ENCODE measurements at places on chromosomes 5 and 9.

DNA sequence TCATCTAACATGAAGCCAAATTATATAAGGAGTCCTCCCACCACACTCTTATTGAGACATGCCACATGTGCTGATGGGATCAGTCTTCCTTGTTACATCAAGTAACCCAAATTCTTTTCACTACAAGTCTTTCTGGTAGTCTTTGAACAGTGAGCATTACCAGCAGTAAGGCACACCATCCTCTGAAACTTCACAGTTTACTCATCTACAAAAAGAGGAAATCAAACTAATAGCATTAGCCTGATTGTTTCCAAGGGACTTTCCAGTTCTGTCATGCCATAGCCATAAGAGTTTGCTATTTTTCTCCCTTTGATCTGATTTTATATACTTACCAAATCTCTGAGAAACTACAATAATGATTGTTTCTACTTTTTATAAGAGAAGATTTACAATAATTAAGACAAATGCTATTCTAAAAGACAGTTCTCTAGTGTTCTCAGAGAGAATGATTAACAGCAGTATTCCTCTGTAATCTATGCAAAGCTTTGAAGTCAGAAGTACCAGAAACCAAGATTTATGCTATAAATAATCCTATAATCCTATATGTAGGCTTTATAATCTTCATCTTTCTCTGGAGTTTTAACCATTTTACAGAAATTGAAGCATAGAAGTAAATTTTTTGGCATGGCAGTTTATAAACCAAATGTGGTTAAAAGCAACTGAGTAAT lies 166.2 kb upstream of the ACO1 start:
- DNase-seq, result no peak

DNA sequence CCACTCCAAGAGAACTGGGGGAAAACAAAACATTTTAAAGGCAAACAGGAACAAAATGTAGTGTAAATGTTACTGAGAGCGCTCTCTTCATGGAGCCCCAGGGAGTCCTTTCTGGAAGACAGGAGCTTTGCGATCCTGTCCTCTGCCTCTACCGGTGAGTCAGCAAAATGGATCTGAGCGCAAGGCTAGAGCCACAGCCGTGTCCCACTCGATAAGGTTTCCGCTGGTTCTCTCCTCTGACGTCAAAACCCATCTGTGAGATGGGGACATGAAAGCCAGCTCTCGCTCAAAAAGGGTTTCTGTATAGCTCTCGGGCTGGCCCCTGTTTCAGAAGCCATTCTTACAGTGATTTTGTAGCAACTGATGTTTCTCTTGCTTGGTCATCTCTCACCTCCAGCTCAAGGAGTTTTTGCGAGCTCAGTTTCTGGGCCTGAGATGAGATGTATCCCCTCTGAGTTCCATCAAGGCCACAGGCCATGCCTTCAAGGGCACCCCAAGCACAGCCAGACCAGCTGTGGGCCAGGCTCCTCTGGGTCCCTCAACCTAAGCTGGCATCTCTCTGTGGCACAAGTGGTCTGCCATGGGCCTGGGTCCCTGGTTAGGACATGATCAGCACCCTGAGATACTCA lies 101.6 kb downstream of the FSTL4 start:
- no peak for DNase-seq

- DNase-seq, result no peak
Observed at GRCh38 chr5:140041099-140041491, 2.0 kb downstream of the NRG2 start.

GRCh38 chr5:37207802-37208201 lies 41.4 kb downstream of the CPLANE1 start:
- DNase-seq, result no peak

DNA sequence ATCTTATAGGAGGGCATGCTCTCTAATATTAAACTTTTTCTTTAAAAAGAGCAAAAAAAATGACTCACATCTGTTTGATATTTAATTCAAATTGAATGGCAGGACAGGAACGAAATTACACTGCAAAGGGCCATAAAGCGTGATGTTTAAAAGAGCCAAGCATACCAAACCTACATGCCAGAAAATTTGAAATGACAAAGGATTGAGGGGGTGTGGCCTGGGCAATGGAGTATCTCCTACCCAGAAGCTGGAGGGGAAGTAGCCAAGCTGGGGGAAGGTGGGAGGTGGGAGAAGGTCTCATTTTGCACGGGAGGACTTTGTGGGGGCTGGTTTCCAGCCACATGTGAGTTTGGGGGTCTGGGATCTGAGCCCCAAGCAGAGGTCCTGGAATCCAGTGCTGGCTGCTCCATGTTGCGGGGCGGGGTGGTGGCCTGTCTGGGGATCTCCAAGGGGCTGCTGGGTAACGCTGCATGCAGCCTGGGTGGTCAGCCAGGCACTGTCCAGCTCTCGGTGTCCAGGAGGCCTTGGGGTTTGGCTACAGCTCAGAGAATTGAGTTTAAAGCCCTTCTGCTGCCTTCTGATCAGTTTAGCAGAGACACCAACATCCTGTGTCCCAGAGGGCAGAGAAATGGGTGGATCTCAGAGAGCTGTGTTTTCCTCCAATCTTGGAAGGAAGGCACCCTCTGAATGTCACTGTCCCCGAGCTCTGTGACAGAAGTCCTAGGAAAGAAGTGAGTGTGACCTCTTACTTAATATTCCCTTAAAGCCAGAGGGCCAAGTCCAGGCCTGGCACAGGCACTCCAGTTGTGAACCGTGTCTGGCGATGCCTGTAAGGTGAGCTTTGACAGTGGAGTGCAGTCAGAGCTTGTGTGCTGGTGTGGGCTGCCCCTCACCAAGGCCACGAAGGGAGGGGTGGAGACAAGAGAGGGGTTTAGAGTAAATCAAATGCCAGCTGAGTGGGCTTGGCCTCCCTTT lies 7.6 kb downstream of the DCANP1 start:
- no peak for DNase-seq

- DNase-seq, result no peak
Observed at GRCh38 chr9:71901695-71902597, 9.0 kb downstream of the ABHD17B start.

DNA sequence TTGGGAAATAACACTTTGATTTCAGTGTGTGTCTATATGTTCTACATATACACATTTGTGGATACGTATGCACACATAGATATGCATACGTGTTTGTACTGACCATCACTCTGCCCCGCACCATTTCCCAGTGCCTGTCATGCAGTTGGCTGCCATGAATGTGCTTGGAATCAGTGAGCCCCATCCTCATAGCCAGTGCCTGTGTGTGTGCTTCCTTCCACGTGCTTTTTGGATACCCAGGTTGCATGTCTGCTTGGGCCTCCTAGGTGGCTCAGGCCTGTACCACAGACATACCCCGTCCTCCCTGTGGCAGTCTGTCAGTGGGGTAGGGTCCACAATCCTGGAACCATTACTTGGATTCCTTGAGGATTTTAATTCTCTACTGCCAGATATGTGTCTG lies 243.6 kb downstream of the FANCC start:
- no peak for DNase-seq

- DNase-seq, result no peak
Observed at GRCh38 chr5:97601651-97602050, 418.6 kb upstream of the RIOK2 start.

DNA sequence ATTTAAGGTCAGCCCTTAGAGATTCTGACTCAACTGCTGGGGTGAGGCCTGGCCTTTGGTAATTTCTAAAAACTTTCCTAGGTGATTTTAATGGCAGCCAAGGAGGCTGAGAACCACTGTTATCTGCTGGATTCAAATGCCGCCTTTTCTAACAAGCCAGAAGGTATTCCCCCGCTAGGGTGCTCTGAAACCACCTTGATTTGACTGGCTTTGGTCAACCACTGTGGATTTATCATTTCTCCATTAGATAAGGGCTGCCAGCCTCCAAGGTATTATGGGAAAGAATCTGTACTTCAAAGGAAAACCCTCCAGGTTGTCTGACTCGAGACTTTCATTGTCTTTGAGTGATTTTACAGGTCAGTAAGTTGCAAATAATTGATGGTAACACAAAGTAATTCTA lies 4.3 kb downstream of the ANXA6 start:
- no peak for DNase-seq

DNA sequence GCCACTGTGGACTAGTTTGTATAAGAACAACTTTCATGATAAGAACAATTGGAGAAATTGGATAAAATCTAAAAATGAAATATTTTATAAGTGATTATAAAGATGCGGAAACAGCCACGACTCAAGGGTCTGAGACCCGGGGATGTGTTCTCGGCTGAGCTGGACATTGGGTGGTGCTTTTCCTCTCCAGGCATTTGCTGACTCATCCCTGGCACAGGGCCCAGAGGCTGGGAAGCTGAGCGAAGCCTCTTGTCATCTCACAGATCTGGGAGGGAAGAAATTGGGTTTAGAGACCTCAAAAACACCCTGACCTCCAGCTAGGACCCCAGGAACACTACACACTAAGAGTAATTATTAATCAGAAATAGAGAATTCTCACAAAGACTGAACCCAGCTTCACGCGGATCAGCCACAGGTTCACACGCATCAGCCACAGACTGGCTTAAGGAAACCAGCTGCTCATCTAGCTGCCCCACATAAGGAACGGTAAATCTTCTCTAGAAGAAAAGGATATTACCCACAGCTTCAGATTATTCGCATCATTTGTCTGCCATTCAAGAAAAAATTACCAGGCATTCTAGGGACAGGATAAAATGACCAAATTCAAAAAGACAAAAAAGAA lies 2.8 kb upstream of the OR2V1 start:
- DNase-seq, result no peak

DNA sequence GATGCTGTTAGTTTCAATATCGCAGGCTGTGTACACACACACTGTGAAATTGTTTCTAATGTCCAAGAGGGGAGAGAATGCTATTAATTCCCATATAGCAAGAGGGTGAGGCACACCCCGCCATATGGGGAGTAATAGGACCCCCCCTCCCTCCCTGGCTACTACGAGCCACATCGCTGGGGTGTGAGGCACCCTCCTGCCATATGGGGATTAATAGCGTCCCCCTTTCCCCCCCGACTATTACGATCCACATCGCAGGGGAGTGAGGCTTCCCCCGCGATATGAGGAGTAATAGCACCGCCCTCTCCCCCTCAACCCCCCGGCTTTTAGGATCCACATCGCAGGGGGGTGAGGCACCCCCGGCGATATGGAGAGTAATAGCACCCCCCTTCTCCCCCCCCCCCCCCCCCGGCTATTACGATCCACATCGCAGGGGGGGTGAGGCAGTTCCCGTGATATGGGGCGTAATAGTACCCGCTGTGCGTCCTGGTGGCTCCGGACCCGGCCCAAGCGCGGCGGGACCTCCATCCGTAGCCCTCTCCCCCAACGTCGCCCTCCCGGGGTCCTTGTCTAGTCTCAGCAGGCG lies 494 bp upstream of the STK32A start:
- no peak for DNase-seq

DNA sequence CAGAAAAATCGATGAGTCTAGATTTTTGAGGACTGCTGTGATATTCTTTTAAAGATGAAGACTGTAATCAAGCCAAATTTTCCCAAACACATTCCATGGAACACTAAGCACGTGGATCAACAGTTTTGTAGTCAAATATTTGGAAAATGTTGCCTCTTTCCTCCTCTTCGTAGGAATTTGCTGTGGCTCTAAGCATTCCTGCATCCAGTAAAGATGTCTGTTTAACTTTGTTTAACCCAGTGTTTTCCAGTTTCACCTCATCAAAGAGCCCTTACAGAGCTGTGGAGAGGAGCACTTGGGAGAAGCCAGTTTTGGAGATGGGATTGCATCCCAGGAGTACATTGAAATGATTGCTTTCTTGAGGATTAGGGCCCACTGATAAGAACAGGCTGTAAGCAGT lies 58.9 kb downstream of the INSYN2B start:
- DNase-seq, result no peak

- no peak for DNase-seq
Observed at GRCh38 chr5:90227683-90228082, 181.9 kb downstream of the CETN3 start.

- DNase-seq, result no peak
Observed at GRCh38 chr5:98333921-98334320, 439.5 kb upstream of the RGMB start.

GRCh38 chr9:73371801-73372200 lies 220.1 kb downstream of the ANXA1 start:
- no peak for DNase-seq

GRCh38 chr9:95007226-95007869 lies 280.8 kb downstream of the AOPEP start:
- DNase-seq, result no peak

GRCh38 chr9:109872901-109873300 lies 92.9 kb downstream of the PALM2AKAP2 start:
- no peak for DNase-seq

- no peak for DNase-seq
Observed at GRCh38 chr5:138922494-138922893, 47.4 kb upstream of the LRRTM2 start.

DNA sequence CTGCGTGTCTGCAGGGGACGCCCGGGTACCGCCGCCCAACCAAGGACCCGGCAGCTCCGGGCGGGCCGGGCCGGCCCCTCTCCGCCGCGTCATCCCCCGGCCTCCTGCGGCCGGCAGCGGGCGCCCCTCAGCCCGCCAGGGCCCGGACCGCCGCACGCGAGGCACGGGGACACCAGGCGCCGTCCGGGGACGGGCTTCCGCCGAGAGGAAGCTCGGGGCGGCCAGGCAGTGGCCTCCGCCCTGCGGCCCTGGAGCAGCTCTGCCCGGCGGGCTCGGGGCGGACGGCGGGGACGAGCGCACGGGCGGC lies 373 bp downstream of the FBXW5 start:
- DNase-seq, result no peak

DNA sequence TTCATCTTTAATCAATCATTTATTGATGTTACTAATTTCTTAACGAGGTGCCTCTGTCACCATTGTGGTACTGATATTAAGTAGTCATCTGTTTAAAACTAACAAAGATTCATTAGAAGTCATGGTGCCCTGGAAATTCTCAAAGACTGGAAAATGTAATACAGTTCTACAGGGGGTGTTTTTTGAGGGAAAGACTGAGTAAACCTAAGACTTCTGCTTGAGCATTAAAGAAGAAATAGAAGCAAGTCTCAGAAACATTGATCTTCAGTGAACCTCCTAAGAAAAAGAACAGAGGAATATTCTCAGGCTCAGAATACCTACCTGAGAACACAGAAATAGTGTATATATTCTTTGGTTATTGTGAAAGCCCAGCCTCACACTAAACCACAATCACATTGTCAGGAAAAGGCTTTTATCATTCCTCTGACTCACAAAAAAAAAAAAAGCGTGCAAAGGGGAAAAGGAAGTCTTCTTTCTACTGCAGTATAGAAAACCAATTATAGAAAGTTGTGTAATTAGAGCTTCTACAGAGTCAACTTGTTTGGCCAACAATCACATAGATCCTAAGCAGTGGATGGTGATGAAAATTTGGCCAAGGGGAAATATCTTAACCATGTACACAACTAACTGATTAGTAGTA lies 60.8 kb downstream of the HINT1 start:
- DNase-seq, result no peak

DNA sequence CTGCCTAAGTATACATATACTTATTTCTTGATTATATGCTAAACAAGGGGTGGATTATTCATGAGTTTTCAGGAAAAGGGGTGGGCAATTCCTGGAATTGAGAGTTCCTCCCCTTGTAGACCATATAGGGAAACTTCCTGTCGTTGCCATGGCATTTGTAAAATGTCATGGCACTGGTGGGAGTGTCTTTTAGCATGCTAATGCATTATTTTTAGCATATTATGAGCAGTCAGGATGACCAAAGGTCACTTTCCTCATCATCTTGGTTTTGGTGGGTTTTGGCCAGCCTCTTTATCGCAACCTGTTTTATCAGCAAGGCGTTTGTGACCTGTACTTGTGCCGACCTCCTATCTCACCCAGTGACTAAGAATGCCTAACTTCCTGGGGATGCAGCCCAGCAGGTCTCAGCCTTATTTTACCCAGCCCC lies 80.9 kb downstream of the ALDH7A1 start:
- DNase-seq, result no peak

GRCh38 chr9:112817860-112818203 lies 67.3 kb downstream of the SNX30 start:
- no peak for DNase-seq
